ENCODE measurements at places on chromosomes 1 and 21.

DNA sequence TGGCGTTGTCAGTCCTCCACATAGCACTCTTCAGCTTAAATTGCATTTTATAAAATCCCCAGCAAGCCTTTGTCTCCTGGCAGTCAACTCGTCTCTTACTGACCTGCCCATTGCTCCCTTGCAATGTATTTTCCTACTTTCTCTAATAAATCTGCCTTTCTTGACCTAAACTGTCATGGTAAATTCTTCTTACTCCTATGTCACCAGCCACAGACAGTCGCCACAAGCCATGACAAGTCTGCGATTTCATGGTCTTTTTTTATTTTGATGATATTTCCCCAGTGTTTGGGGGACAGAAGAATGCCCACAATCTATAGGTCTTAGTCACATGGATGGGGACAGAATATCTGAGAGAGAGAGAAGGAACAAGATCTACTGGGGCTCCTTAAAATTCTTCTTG is 8.4 kb downstream of the IFNAR2 start:
- no peak for DNase-seq

DNA sequence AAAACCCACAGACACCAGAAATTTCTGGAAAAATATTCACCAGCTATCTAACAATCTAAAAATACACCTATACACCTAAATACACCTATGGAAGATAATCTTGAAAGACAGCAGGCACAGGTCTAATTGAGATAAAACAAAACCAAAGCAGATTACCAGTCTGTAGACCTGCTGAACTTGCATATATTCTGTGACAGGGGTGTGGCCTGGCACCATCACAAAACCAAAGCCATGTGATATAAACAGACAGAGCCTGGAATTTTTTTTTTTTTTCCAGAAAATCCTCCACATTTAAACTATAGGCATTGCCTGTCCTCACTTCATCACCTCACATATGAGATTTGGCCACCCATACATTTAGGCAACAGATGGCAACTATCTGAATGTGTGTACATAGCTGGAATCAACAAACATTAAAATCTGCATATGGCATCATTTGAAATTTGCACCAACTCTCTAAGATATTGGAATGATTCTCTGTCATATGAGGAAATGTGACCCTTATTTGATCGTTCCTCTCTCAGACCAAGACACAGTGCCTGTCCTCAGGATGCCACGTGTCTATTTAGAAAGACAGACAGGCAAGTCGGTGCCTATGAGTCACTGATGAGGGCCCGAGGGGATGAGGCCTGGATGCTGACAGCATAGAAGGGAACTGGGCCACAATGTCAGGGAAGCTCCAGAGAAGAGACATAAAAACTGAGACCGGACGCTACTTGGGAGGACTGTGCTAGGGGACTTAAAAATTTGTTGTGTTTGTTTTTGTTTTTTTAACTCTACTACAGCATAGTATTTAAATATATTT is 32.6 kb downstream of the NMNAT2 start:
- DNase-seq: no peak

- DNase-seq: no peak
Measured at GRCh38 chr1:230330157-230330556, 96.0 kb downstream of the PGBD5 start.

DNA sequence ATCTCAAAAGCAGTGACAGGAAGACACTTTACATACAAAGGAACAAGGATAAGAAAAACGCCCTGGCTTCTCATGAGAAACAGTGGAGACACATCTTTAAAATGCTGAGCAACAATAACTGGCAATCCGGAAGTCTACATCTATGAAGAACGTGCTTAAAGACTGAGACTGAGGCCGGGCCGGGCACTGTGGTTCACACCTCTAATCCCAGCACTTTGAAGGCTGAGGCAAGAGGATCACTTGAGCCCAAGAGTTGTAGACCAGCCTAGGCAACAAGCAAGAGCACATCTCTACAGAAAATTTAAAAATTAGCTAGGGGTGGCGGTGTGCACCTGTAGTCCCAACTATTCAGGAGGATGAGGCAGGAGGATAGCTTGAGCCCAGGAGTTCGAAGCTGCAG is 2.1 kb upstream of the KRTAP12-1 start:
- DNase-seq: no peak

- peak; percentile 34 for DNase-seq
Measured at GRCh38 chr1:7669559-7670311, 101.4 kb upstream of the VAMP3 start.

DNA sequence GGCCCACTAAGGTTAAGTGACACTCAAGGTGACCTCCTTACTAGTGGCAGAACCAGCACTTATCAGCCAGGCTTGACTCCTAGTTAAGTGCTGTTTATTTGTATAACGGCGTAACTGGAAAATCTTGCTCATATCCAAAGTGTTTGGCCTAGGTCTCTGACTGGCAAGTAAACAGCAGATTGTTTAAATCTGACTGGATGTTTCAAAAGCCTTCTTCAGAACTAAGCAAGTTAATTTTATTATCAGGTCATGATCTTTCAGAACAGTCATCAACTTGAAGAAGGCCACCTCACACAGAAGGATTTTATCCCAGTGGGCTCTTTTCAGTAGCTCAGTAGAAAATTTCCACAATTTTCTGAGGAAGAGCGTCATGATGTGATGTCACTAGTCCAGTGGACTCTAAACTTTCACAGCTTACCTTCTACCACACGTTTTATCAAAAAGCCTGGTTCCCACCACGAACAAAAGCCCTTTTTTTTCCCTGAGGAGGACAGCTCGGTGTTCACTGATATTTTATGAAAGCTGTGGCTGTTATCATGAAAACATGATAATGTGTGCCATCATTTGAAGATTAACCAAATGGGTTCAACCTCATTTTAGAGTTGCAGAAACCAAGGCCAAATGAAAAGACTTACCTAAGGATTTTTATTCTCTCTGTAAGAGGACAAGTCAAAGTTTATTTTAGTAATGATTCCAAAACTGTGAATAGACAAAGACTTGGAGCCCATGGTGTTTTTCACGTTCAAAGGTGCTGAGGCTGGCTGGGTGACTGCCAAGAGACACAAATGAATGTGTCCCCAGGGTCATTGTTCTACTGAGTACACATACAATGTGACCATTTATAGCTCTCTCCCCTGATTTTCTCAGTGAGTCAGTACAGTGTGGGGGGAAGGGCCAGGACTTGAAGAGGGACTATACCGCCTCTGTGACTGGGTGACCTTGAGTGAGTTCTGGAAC is 9.1 kb downstream of the SGIP1 start:
- no peak for DNase-seq

DNA sequence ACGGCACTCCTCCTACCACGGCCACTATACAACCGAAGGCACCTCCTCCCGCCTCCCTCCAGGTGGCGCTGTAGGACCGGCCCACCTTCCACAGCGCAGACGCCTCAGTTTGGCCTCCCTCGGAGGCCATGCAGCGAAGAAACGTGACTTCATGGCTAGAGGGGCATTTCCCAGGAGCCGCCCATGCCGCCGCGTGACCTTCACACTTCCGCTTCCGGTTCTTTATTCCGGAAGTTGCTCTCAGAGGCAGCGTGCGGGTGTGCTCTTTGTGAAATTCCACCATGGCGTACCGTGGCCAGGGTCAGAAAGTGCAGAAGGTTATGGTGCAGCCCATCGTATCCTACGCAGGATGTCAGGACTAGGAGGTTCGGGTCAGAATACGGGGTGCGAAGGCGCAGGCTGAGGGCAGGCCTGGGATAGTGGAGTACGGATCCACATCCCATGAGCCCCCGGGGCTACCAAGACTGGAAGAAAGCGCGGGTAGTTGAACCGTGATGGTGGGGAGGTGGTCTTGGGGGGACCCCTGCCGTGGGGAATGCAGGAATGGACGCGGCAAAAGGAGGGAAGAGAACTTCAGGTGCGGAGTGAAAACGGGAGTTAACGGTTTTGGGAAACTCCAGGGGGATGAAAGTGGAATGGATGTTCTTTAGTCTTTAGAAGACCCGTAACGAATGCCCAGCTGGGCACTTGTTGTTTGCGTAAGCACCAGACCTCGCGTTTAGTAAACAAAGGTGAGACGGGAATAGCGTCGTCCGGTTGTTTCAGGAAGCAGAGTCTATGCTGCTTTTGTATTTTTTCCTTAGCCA is at the start of gene SNRPE:
SNRPE (plus strand) TSS at position 221 of the 806 bp plus-strand sequence; CDS start at position 282, 61 bp downstream.
- peak; percentile 91 for DNase-seq

- no peak for DNase-seq
Measured at GRCh38 chr1:1082239-1082775, 8.2 kb upstream of the RNF223 start.

GRCh38 chr21:35084869-35085268 is 35.8 kb upstream of the RUNX1 start:
- DNase-seq: no peak

GRCh38 chr1:243494741-243495431 is 239.0 kb downstream of the SDCCAG8 start:
- DNase-seq: no peak

GRCh38 chr1:115400891-115401290 is 62.8 kb upstream of the NGF start:
- no peak for DNase-seq

- no peak for DNase-seq
Measured at GRCh38 chr1:114347431-114348209, 163.4 kb downstream of the TRIM33 start.

DNA sequence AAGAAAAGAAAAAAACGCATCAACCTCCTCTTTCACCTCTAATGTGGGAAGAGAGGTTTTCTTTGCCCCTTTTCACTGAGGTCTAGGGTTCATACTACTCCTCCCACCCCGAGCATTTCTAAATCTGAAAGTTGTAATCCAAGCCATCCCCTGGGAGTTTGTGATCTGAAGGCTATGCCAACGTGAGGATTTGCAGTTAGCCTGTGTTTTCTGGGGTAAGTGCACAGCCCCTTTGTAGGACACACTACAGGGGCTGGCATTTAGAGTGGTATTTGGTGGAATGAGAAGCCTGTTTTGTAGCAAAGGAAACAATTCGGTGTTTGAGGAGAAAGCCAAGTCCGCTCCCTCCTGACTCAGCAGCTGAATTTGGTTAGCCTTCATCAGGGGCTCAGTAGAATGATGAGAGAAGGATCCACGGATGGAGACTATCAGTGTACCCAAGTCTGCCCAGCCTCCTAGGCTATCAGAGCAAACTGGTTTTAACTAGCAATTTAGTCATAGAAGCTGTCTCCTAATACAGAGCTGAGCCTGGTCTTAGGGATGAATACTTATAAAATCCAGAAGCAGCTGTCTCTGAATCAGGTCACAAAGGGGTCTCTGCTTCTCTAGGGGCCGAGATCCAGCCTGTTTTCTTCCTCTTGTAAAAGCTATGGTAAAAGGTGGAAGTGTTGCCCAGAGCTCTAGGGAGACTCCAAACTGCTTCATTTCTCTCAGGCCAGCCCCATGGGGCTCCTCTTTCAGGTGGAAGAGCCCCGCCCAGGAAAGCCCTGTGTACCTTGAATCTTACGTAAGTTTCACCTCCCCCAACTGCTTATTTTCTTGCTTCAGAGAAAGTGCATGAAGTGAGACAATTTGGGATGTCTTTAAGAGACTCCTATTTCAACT is 2.1 kb downstream of the PCP4L1 start:
- DNase-seq: no peak

GRCh38 chr1:215779729-215780128 is 212.6 kb downstream of the KCTD3 start:
- no peak for DNase-seq

- no peak for DNase-seq
Measured at GRCh38 chr1:108877348-108878159, 769 bp downstream of the GPSM2 start.

DNA sequence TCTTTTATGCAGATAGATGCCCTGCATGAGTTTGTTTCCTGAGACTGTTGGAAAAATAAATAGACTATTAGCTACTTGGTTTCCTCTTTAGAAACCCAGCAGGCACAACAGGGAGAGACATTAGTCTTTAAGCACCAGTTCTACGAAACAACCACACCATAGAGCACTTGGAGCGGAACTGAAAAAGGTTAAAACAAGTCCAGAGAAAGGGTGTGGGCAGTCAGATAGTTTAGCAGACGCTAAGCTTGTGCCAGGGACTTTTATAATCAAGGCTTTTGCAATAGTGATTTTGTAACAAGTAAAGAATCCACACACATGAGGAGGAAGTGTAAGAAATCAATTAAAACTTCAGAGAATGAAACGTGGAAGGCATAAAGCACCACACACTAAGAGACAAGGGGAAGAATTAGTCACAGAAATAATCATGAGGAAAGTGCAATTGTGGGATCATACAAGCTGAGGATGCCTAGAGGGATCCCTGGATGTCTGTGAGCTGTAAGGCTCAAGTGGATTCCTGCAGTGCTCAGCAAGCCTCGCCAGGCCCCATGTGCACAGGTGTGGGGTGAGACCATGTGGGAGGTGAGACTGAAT is 37.8 kb upstream of the TLR5 start:
- DNase-seq: no peak

GRCh38 chr21:44872323-44872648 is 1.2 kb downstream of the PTTG1IP start:
- DNase-seq: no peak

DNA sequence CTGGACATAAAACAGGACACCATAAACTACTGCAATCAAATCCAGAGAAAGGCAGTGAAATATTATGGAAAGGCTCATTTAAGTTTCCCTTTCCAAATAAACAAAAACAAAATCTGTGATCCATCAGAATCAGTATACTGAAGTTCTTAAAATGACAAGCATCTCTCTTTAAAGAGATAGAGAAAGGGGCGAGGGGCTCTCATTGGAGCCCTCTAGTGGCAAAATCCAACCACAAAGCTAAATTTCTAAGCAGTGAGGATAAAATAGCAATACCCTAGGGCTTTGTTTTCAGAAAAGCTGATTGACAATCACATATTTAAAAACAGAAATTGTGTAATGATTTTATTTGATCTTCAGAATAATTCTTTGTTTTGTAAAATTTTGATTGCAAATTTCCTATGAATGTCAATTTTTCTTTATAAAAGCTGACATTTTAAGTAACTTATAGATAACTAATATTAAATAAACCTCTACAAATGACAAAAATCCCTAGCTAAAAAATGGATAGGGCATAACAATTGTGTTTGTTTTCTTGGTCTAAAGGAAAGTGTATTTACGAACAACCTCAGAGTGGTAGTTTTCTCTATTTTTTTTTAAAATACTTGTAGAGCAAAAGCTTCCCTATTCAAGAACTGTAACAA is 138.2 kb downstream of the COL24A1 start:
- DNase-seq: no peak

GRCh38 chr1:30518696-30519095 is 204.7 kb downstream of the MATN1 start:
- DNase-seq: no peak
